ENCODE measurements at places on chromosomes 6 and 20.
A peak's percentile ranks its signal among the peaks of the same experiment; 100 is the strongest.

DNA sequence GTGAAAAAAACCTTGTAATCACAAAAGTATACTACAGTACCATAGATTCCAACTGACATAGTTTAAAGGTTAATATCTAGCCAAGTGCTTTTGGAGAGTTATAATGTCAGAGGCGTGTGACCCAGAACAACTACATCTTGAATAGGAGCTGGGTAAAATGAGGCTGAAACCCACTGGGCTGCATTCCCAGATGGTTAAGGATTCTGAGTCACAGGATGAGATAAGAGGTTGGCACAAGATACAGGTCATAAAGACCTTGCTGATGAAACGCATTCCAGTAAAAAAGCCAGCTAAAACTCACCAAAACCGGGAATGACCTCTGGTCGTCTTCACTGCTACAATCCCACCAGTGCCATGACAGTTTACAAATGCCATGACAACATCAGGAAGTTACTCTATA lies 22.4 kb upstream of the KIAA0408 start:
- no peak for DNase-seq

DNA sequence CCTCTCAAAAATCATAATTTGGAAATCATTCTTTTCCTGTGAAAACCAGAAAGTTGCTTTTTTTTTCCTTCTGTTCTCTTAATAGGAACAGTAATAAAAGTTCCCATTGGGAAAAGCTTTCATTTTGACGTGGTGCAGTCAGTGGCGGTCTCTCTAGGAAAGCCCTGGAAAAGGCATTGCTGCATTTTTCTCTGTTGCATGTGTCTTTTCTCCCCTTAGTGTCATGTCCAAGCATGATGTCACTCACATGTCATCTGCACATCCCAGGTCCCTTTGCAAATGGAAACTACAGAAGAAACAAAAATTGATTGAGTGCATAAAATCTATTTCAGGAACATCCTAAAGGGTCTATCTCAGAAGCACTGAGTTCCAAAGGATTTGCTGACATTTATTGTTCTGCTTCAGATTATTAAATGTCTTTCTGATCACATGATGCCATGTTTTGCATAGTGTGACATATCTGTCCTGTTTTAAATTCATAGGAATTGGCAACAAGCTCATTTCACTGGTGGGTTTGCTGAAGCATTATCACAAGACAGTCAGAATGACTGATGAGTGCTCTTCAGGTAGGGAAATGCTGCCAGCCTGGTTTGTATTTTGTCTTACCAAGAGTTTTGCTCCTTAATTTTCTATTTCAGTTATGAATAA lies 208.7 kb downstream of the SOX4 start:
- DNase-seq = no peak

DNA sequence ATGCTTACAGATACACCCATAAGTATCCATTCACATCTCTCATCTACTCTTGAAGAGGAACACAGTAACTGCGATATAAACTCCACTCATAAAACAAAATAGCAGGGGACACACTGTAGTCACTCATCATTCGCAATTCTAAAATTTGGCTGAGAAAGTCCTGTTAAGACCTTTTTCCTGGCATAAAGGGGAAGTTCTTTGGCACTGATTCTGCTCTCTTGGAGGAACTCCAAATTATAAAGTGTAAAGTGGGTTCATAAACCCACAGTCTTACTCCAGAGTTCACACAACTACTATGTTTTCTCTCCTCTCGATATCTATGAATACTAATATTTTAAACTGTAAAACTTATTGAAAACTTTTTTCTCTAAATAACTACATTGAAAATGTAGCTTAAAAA lies 80.6 kb downstream of the ADGB start:
- DNase-seq = no peak

GRCh38 chr6:144586986-144587385 lies 301.9 kb downstream of the UTRN start:
- DNase-seq = no peak

- no peak for DNase-seq
Measured at GRCh38 chr6:41648921-41649320, 10.7 kb downstream of the MDFI start.

DNA sequence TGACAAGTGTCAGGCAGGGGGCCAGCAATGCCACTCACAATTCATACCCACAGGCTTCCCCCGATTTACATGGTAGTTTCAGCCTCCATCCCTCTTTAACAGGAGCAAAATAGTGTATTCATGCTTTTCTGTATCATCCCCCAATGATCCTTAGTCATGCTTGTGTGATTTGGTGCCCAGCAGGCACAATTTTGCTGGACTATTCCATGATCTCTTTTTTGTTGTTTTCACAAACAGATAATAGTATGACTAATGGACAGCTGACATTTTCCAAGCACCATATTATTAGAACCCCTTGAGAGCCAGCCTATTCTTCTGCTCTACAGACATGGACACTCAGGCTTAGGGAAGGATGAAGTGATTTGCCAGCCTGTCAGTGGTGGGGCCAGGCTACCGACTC lies 128.2 kb upstream of the RIPOR2 start:
- DNase-seq = no peak

DNA sequence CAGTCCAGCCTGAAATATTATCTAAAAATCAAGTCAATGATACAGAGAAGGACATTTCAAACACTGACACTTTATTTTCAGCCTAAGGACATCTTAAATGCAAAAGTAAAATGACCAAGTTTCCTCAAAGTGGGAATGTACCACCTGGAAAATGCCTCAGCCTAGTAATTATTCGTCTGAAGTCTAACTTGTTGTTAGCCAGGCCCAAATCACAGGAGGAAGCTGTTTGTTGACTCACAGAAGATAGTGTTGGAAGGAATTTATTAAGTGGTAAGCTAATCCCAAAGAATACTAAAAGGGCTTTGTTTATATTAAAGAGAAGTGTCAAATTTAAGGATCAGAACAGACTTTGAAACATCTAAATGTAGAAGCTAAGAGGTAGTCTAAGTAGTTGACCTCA lies 2.5 kb downstream of the PDE7B start:
- DNase-seq = no peak

DNA sequence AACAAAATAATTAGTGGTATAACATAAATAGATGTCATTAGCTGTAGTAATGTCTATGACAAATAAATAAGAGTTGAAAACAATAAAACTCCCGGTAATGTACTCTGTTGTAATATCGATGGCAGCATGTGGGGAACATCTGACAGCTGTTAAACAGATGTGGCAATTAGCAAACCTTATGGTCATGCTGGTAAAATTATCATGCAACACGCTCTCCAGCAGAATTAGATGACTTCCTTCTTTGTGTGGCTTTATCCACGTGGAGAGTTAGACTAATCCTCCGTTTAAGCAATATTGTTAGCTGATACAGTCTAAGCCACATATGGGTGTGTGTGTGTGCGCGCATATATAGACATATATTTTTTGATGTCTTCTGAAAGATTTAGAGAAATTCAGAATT lies 77.7 kb upstream of the ZFP64 start:
- no peak for DNase-seq

- no peak for DNase-seq
Measured at GRCh38 chr6:151070631-151071051, 169.1 kb upstream of the AKAP12 start.

GRCh38 chr20:8060977-8061376 lies 41.4 kb upstream of the TMX4 start:
- DNase-seq = no peak

DNA sequence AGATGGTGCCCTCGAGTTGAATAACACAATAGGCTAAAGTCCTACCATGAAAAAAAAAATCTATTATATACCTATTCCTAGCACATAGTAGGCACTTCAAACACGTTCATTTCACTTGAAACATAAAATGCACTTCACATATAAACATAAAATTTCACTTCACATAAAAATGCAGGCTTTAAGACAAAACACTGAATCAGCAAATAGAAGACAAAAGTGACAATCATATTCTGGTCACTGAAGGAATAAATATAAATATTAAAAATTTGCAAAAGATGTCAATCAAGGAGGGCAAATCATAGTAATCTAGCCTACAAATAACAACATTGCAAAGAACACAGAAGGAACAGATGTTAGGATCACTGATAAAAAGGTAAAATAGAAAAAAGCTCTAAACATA lies 153.1 kb downstream of the LMBRD1 start:
- DNase-seq = no peak

- DNase-seq = no peak
Measured at GRCh38 chr6:14501240-14501639, 383.7 kb downstream of the CD83 start.

- DNase-seq = no peak
Measured at GRCh38 chr20:35510951-35511735, 18.3 kb downstream of the C20orf173 start.

DNA sequence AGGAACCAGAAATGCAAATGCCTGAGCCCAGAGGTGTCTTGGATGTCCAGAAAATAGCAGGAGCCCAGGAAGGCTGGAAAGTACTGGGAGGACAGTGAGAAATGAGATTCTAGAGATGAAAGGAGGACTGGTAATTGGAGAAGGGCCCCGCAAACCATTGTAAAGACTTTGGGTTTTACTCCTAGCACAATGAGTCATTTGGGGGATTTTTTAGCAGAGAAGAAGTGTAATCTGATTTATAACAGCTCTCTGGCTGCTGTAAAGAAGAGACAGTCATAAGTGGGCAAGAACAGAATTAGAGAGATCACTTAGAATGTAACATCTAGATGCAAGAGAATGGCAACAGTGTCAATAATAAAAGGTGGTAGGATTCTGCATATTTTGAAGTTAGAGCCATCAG lies 40.2 kb downstream of the SLC35F1 start:
- DNase-seq = no peak

- DNase-seq = no peak
Measured at GRCh38 chr20:41483553-41483930, 116.9 kb upstream of the EMILIN3 start.

DNA sequence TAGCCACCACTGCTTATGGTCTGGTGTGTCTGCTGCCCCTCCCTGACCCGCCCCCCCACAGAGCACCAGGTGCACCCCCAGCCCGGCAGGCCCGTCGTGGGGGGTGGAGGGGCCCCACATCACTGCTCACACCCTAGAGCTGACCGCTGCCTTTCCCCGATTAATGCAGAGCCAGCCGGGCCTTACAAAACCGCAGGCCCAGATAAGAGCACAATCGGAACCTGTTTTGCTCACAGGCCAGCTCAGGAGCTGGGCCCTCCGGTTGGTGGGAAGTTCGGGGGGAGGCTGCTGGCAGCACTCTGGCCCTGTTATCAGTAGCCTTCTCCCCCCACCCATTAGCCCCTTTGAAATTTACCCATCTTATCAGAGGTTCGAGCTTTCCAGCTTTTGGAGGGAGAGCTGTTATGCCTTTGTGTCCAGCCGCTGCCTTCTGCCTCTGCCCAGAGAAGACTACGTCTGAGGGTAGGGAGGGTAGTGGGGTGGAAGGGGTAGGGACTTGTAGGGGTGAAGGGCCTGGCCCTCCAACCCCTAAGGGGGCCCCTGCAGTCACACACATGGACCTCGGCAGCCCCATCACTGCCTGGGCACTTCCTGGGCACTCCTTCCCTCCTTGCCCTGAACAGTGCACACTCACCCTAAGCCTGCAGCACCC lies 6.9 kb upstream of the SPDEF start:
- no peak for DNase-seq

DNA sequence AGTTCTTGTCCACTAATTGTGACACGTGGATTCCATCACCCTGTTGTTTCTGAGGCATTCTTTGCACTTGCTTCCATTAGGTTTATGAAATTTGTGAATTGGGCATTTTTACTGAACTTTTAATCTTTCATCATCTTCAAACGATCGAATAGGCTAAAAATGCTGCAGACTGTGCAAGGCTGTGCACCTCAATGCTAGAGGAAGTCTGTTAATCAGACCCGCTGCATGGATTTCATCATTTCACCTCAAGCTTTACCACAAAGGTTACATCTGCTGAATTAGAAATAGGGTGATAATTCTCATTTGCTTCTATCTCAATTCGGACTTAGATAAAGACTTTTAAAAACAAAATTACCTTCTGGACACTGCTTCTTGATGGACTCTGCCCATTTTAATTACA lies 27.8 kb upstream of the F13A1 start:
- DNase-seq = no peak

GRCh38 chr6:131532580-131533039 lies 40.4 kb upstream of the ARG1 start:
- peak; percentile 78 for DNase-seq

- peak; percentile 86 for DNase-seq
Measured at GRCh38 chr6:27687154-27688013, 214.5 kb upstream of the ZNF184 start.

DNA sequence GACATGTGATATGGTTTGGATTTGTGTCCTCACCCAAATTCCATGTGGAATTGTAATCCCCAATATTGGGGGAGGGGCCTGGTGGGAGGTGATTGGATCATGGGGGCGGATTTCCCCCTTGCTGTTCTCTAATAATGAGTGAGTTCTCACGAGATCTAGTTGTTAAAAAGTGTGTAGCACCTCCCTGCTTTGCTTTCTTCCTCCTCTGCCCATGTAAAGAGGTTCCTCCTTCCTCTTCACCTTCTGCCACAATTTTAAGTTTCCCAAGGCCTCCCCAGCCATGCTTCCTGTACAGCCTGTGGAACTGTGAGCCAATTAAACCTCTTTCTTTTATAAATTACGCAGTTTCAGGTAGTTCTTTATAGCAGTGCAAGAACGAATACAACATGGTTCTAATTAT lies 2.1 kb upstream of the ZNF451 start:
- no peak for DNase-seq

- DNase-seq = no peak
Measured at GRCh38 chr6:156830126-156830525, 52.9 kb downstream of the ARID1B start.

DNA sequence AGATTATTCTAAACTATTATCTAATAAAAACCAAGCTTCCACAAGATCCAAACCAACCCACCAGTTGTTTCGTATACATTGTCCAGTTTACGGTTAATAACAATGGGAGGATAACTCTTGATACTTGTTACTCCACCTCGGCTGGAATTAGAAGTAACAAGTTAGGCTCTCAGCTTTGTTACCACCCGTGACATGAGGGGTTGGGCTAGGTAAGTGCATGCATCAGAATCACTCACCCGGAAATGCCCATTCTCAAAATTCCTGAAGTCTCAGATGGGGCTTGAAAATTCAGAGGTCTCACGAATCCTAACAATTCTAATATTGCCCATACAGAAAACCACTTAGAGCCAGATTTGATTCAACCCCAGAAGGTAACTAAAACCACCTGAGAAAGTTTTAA lies 27.0 kb upstream of the SERPINB1 start:
- no peak for DNase-seq

DNA sequence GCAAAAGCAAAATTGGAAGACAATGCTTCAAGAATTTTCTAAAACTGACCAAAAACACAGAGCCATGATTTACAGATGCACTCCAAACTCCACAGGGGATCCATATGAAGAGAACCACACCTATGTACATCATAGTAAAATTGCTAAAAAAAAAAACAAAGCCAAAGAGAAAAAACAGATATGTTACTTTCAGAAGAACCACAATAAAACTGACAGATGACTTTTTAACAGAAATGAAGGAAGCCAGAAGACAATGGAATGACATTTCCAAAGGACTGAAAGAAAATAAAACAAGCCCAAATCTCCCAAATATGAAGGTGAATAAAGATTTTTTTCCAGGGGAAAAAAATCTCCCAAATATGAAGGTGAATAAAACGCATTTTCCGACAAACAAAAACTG lies 17.5 kb downstream of the TRERF1 start:
- no peak for DNase-seq

Measured in stimulated activated CD4-positive, alpha-beta T cell treated with anti-CD3 and anti-CD28 coated beads, Interleukin-1b, Interleukin-23, amount 100 ng/mL, for 48 hours (primary cell).